WTC11 (cell line): ENCODE measurements at places on chromosomes 5 and 9. TPM values are rescaled to one million over a fixed set of nuclear protein-coding genes. Genes with fewer than 3 reads are reported as not detected.

DNA sequence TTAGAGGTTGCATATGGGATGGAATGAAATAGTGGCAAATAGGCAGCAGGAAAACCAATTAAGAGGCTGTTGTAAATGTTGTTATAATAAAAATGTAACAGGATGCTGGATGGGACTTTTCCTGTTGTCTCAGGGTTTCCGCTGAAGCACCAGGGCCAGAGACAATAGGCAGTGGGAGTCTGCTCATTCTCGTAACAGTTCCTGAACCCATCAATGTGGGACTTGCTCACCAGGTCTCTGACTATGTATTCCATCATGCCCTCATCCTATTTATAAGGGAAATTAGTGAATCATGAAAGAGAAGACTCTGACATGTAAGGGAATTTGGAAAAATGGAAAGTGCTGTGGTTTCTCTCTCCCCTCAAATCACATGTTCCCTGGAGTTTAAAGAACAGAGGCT, 23.5 kb upstream of the SSBP2 start:
- DNase-seq = no peak

GRCh38 chr5:231661-232060, 13.5 kb downstream of the SDHA start:
- no peak for DNase-seq

- DNase-seq = no peak
Measured at GRCh38 chr9:92042260-92042659, 73.0 kb downstream of the SPTLC1 start.

DNA sequence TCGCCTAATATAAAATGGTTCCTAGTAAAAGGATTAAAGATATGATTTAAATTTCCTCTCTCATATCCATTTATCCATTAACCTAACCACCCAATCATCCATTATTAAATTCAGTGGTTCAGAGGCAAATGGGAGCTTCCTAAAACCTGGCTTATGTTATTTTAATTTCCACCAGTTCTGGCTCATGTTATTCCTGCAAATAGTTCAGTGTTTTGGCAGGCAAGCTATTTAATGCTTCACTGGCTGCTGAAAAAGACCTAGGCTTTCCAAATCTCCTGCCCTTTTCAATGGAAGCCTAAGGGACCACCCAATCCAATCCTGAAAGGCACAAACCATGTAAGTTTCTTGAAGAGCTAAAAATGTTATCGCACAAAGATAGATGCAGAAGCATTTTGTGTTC, 52.3 kb downstream of the POC5 start:
- DNase-seq = no peak

- DNase-seq = no peak
Measured at GRCh38 chr9:21853414-21853813, 51.0 kb downstream of the MTAP start.

The PCDHGA2 gene
- 0.66 to 0.96 TPM (median 0.94 TPM) in 3 replicates for total RNA-seq
